Smooth muscle cell of the umbilical artery (primary cell): ENCODE measurements at places on chromosomes 7 and 10. TPM values are rescaled to one million over a fixed set of nuclear protein-coding genes. Genes with fewer than 3 reads are reported as not detected.

The HGF gene
- total RNA-seq, result 31.6 and 83.4 TPM in 2 replicates

The MBL2 gene
- not detected in 2 replicates for total RNA-seq

The GIMAP7 gene
- not detected in 2 replicates for total RNA-seq

The ZNF32 gene
- 18.5 and 29.1 TPM in 2 replicates for total RNA-seq

The PON3 gene
- total RNA-seq, result not detected in 2 replicates

The CLRN3 gene
- not detected in 2 replicates for total RNA-seq

The SUN3 gene
- not detected in 2 replicates for total RNA-seq

The PCGF5 gene
- 17.5 and 20.4 TPM in 2 replicates for total RNA-seq

The NPTX2 gene
- 0.69 and 1.5 TPM in 2 replicates for total RNA-seq

The CCSER2 gene
- total RNA-seq, result 24.1 and 40.0 TPM in 2 replicates
